IMR-90 (cell line): ENCODE measurements at places on chromosomes 12 and 14. TPM values are rescaled to one million over a fixed set of nuclear protein-coding genes. Genes with fewer than 3 reads are reported as not detected.
A peak's percentile ranks its signal among the peaks of the same experiment; 100 is the strongest.

The IQSEC3 gene
- total RNA-seq = not detected in 2 replicates

DNA sequence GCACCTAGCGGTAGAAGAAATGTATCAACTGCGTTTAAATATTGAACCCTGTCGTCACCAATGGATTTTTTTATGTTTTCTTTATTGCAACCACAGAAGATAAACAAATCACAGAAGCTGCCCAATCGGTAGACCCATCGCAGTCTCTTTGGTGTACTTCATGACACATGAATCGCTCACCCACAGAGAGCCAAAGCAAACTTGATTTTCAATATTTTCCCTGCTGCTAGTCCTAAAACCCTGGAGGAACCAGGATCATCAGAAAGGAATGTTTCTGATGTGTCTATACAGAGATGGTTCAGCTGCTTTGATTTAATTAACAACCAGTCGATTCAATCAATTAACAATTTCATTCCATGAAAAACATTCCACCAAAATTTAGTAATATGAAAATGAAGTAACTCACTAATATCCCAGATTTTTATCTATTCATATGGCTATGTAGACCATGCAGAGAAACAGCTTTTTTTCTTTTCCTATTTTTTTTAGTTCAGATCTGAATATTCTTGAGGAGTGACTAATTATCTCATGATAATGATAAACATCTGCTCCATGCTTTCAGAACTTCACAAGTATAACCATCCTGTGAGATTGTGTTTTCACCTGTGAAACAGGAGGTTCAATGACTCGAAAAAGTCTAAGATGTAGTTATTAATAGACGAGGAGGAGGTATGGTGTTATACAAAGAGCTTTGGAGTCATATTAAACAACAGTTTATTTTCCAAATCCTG, 46.1 kb downstream of the DIO2 start:
- peak; percentile 84 for DNase-seq

DNA sequence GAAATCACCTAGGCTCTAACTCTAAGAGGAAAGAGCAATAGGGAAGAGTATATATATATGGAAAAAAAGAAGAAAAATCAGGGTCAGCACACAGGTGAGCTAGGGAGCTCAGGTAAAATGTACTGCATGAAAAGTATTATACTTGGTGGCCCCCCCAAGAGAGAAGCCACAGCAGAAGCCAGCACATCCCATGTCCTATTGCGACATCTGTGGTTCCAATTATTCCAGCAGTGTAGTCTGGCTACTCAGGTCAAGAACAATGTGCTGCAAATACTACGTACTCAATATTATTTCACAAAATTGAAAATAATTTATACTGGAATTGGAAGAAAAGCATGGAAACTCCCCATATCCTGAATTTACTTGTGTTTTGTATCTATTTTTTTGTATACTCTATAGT, 85.5 kb downstream of the CEP83 start:
- DNase-seq = no peak

- no peak for DNase-seq
Observed at GRCh38 chr12:119666226-119666795, 1.6 kb upstream of the PRKAB1 start.

- peak; percentile 52 for DNase-seq
Observed at GRCh38 chr14:39491134-39491571, 58.9 kb upstream of the FBXO33 start.
